NCI-H146 (cell line): ENCODE measurements at places on chromosomes 5 and 9.
A peak's percentile ranks its signal among the peaks of the same experiment; 100 is the strongest.

GRCh38 chr9:3874449-3875360 is 348.9 kb upstream of the RFX3 start:
- no peak for DNase-seq

GRCh38 chr9:77647267-77648233 is 572 bp downstream of the GNA14 start:
- DNase-seq: no peak

DNA sequence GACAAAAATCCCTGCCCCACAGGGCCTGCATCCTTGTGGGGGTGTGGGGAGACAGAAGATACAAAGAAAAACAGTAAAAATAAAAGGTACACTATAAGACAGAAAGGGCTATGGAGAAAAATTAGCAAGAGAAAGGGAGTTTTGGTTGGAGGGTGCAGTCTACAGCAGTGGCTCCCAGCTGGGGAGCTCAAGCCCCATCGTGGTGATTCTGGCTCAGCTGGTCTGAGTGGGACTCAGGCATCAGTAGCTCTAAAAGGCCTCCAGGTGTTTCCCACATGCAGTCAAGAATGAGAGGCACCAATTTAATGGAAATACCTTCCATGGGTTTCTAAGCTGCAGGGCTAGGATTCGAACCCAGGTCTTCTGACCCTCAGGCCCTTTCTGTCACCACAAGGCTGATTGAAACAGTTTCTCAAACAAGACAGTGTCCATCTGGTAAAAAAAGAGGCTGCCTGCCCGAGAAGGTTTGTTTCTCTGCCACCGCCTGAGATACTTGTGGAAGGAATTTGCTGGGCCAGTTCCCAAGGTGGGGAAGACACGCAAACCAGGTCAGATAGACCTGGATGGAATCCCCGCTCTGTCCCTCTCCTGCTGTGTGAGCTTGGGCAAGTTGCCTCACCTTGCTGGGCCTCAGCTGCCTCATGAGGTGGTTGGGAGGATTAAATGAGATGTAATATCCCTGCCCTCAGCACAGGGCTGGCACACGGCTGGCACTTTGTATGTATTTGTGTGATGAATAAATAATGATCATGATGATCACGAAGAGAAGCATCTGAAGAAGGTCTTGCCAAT is 43.1 kb downstream of the COL27A1 start:
- DNase-seq: no peak

DNA sequence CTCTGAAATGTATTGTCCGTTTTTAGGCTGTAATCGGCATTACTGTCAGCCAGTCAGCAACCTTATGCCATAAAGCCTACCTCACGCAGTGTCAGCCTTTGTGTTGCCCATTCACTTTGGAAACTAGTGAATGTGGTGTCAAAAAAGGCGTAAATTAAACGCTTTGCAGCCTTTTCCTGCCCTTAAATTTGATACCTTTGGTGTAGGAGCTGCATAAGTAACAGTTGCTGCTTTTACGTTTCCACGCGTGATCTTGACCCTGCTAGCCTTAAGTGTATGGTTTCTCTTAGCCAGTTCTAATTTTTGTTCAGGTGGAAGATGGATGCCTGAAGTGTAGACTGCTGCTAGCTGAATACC is 257.7 kb downstream of the EPB41L4A start:
- no peak for DNase-seq

GRCh38 chr9:14797435-14797834 is 74.9 kb upstream of the CER1 start:
- DNase-seq: no peak

DNA sequence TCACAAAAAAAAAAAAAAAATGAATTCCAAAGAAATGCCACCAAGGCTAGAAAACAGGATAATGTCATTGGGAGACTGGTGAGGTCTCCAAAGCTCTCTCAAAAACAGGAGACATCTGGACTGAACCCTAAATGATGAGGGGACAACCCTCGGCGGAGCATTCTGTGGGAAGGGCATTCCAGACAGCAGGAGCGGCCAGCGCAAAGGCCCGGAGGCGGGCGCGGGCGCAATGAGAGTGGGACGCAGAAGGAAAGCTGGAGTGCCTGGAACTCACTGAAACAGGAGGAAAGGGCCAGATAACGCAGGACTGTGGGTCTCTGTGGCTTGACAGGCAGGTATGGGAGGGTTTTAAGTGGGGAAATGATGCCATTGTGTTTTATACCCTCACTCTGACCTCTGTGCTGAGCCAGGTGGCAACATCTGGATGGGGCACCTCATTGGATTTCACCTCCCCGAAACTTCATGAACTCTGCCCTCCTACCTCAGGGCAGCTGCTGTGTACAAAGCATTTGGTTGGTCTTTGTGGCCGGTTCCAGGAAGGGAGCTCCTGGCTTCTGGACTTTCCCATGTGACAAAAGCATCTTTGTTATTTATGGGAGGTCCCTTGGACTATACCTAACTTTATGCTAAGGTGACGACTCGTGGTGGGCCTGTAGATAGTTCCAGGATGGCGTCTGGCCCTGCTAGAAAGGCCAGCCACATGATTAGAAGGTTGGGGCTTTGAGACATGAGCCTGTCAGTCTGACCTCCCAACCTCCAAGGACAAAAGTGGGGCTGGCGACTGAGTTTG is 11.5 kb upstream of the MAPK9 start:
- no peak for DNase-seq

DNA sequence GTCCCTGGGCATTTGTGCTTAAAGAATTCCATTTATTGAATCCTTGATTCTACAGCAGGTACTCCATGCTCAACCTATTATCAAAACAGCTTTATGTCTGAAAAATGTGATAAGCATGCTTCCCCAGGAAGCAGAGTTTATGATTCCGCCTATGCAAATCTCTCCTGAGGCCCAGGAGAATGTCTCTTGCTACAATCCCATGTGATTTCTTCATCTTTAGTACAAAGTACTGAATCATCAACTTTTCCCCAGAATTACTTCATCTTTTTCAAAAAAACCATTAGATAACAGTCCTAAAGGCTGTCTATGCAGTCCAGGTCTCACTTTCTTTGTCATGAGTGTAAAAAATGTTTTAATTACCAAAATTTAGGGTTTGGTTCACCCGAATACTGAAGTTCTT is 130.2 kb upstream of the ADAMTSL1 start:
- DNase-seq: no peak

GRCh38 chr5:9156282-9156681 is 389.6 kb downstream of the SEMA5A start:
- no peak for DNase-seq

- DNase-seq: no peak
These were observed 25.5 kb upstream of the TRAF1 start for GRCh38 chr9:120951960-120952618.

GRCh38 chr9:16530669-16531642 is 339.5 kb downstream of the BNC2 start:
- no peak for DNase-seq

DNA sequence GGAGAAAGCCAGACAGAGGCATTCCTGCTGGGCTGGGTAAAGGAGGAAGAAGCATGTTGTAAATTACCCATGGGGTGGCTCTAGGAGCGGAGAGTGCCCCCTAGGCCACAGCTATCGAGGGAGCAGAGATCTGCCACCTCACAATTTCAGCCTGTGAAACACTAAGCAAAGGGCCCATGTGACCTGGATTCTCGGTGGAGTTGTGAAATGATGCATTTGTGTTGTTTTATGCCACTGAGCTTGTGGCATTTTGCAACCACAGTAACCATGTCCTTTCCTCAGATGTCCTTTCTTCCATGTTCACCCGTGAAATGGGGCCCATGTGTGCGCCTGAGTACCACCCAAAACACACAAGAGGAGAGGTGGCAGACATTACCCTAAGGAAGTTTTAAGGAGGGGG is 159.3 kb downstream of the SYK start:
- no peak for DNase-seq

- DNase-seq: no peak
These were observed 102.8 kb downstream of the PLK2 start for GRCh38 chr5:58357121-58357520.

DNA sequence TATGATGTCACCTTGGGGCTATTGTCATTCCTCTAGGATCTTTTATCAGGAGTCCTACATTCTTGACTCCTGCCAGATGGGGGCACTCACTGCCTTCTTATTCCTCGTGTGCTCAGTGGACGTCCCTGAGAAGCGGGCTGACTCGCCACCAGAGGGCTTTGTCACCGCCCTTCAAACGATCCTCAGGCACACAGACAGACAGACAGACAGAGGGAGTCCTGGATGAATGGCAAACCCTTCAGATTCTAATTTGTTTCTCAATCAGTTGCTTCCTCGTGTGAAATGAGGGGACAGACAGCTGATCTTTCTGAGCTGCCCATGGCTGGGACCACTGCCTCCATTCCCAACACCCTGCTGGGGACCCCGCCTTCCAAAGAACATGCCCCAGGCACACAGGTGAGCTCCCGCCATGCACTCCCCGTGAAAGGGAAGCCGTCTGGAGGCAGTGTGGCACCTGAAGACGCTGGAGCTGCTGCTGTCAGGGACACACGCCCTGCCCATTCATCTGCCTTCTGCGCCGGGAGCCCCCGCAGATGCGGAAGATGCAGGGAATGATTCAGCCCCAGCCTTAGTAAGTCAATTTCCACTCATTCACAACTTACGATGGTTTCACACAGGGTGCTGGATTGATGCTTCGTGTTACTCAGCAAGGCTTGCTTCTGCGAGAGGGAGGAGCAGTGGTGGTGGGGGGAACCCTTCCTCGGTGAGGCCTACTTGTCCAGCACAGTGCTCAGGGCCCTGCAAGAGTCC is 24.9 kb upstream of the SH3PXD2B start:
- DNase-seq: peak; percentile 86

DNA sequence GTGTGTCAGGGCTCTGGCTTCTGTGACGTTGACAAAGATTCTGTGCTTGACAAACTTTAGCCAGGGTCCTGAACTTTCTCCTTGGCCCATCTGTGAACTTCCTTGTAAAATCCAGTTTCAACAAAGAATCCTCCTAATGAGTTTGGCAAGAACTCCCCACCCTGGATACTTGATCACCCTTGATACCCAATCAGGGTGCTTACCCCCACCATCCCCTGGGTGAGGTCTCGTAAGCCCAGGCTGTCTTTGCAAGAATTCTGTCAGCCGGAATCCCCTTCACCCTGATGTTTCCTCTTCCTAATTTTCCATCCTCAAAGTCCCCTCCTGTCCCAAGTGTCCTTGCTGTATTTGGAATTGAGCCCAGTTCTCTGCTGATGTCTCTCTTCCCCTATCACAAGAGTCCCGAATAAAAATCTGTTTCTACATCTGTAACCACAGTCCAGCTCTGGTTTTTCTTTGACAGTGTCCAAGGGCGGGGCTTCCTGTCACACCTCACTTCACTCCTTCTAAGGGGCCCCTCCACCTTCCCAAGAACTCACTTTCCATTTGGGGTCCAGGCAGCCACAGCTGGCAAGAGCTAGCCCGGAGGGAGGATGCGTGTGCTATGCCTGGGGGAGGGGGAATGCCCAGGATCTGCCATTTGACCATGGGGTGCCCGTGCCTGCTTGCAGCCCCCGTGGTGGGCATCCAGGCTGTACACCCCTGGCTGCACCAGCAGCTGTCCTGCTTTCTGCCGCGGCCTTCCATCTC is 2.7 kb upstream of the CARD19 start:
- no peak for DNase-seq

DNA sequence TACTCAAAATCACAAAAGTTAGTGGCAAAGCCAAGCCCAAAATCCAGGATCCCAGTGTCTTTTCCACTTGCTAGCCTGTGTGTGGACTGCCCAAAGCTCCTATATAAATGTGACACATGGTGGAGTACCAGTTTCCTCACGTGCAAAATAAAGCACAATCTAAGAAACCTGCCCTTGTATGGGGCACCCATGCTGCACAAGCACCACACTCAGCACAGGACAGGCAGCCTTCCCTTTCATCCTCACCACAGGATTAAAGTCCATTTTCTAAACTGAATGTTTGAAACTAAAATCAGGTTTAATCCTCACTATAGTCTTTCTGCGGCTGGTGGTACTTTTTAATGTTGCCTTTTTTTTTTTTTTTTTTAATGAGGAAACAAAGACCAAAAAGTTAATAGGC is 5.5 kb downstream of the CDK5RAP2 start:
- no peak for DNase-seq

DNA sequence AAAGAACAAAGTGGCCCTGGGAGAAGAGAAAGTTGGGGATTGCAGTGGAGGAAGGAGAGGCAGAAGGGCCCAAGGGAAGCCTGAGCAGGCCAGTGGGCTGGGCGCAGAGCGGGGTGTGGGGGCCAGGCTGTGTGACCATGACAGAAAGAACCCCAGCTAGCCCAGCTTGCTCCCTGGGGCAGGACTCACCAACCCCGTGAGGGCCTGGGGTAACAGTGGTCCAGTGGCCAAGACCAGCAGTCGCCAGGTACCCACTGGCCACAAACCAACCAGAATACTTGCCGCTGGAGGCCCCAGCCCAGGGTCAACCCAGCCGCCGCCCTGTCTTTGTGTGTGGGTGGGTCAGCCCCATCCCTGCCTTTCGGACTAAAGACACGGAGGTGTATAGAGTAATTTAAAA is 146.5 kb downstream of the CACNA1B start:
- DNase-seq: no peak

- DNase-seq: no peak
These were observed 1440.2 kb upstream of the ACO1 start for GRCh38 chr9:30944225-30944569.

- peak; percentile 11 for DNase-seq
These were observed 22.1 kb upstream of the FAM13B start for GRCh38 chr5:138054847-138055558.

DNA sequence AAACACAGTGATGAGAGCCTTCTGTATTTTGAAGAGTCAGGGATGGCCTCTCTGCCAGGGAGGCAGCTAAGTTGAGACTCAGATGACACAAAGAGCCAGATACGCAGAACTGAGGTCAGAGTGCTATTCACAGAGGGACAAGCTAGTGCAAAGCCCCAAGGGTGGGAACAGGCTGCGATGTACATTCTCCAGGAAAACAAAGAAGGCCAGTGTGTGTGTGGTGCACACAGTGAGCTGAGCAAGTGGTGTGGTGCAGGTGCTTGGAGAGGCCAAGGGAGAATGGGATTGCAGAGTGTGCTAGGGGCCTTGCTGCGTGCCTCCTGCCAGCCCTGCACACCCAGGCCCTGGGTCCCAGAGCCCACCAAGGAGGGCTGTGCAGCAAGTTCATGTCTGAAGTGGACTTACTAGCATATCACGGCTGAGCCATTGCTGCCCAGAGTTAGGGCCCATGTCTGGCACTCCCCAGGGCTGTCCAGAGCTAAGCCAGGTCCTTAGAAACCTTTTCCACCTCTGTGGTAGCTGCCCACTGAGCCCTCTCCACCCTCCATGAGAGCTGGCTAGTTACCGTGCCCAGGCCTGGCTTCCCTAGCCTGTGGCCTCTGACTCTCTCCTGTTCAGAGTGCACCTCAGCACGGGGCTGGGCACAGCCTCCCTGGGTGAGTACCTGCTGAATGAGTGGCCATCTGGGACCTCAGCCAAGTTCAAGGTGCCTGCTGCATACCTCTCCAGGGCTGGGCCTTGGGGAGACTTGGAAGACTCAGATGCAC is 9.3 kb downstream of the SLC25A48 start:
- no peak for DNase-seq

GRCh38 chr9:127402401-127403090 is 5.6 kb downstream of the SLC2A8 start:
- no peak for DNase-seq
